ENCODE measurements at places on chromosomes 1 and 21. TPM values are rescaled to one million over a fixed set of nuclear protein-coding genes. Genes with fewer than 3 reads are reported as not detected.
A peak's percentile ranks its signal among the peaks of the same experiment; 100 is the strongest.

DNA sequence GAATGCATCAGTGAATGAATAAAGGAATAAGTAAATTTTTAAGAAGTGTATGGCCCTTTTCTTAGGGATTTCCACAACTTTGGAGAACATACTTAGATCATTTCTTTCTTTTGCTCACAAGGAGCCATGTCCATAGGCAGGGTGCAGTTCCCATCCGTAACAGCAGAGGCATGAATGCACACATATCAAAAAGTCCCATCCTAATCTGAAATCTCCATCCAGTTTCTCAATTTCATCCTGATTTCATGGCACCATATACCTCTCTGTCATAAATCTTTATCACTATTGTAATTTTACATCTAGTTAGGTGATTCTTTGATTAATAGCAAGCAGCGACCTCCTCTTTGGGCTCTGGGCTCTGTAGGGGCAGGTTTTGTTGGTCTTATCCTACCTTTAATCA is 359.2 kb downstream of the RRAGC start:
- DNase-seq, result peak; percentile 13

- peak; percentile 98 for DNase-seq
Measured at GRCh38 chr21:25934771-25935224, 200.0 kb downstream of the GABPA start.

OVAAL gene
- not detected for total RNA-seq

B3GALNT2 gene
- 53.3 TPM for total RNA-seq

WDR64 gene
- 0.17 TPM for total RNA-seq

GRCh38 chr1:101406681-101407080 is 169.9 kb downstream of the S1PR1 start:
- DNase-seq, result no peak

GPATCH2 gene
- total RNA-seq, result 20.1 TPM

DNA sequence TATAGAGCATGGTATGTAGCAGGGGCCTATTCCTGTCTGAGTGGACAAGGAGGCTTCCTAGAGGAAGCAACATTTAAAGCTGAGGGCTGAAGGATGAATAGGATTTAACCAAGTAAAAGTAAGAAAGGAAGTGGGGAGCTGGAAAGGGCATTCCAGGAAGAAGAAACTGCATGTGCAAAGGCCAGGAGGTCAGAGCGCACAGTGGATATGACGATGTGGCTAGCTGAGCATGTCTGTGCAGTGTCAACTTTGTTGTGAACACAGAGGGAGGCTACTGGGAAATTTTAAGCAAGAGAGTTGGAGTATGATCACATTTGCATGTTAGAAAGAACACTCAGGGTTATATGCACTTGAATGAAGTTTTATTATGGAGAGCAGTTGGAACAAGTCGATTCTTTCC is 28.6 kb upstream of the JUN start:
- DNase-seq, result peak; percentile 42

DNA sequence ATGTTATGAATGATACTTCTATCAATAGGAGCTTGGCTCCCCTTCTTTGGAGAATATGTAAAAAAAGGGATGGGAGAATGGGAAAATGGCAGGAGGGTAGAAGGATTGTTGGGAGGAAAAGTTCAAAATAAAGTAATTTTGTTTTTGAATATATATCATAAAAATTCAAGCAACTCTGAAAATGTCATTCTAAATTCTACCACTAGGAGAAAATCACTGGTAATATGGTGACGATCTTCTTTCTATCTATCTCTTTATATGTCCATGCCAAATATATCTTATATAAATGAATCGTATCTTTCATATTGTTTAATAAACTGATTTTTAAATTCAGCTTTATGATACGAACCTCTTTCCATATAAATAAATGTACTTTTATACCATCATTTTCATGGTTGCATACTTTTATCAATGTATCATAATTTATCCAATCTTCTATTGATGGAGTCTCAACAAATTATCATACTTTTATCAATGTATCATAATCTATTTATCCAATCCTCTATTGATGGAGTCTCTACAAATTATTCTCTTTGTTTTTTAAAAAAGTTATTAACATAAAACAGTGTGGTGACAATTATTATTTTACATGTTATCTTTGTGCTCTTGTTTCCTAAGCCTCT is 73.7 kb upstream of the MARK1 start:
- no peak for DNase-seq

EFNA4 gene
- total RNA-seq, result 15.7 TPM

DNA sequence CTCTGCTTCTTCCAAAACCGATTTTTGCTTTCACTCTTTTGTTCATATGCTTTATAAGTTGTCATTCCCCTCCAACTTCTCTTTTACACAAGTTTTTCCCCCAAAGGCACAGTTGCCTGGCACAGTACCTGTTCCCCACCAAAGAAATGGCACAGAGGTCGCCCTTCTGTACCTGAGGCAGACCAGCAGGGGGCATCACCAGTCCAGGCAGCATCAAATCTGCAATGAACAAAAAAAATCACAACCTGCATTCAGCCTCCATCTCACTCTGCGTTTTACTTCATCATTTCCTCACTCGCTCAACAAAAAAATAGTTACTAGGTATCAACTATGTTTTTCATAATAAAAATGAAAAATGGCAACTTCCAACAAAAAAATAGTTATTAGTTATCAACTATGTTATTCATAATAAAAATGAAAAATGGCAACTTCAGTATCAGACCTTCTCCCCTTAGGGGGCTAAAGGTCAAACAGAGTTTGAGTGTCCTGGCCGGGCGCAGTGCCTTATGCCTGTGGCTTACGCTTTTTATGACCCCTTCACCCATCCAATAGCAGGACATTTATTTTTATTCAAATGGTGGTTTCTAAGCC is 4.1 kb downstream of the EIF2D start:
- peak; percentile 73 for DNase-seq

KNCN gene
- total RNA-seq, result not detected

DNA sequence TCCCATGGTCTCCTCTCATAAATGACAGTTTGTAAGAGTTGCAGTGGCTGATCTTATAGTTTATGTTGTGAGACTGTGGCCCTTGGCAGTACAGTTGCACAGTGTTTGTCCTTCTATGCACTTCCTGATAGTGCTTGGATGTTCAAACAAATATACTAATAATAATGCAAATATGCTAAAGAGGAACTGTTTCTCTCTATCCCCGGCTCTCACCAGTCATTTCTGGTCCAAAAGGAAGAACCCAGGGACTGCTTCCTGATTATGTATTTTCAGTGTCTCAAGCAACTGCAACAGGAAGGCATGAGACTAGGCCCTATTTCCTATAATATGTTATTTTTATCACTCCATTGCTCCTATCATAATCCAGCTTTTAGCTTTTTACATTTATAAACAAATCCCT is 17.0 kb upstream of the SUCO start:
- no peak for DNase-seq

C1QA gene
- not detected for total RNA-seq

C1orf167 gene
- total RNA-seq, result not detected

DNA sequence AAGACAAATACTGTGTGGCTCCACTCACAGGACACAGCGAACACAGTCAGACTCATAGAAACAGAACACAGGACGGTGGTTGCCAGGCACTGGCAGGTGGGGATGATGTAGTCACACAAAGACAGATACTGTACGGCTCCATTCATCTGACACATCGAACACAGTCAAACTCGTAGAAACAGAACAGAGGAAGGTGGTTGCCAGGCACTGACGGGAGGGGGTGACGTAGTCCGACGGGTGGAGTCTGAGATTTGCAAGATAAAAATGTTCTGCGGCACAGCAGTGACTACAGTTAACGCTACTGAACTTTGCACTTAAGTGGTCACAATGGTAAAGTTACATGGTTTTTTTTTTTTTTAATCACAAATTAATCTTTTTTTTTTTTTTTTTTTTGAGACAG is 18.7 kb downstream of the C21orf58 start:
- DNase-seq, result no peak

DNA sequence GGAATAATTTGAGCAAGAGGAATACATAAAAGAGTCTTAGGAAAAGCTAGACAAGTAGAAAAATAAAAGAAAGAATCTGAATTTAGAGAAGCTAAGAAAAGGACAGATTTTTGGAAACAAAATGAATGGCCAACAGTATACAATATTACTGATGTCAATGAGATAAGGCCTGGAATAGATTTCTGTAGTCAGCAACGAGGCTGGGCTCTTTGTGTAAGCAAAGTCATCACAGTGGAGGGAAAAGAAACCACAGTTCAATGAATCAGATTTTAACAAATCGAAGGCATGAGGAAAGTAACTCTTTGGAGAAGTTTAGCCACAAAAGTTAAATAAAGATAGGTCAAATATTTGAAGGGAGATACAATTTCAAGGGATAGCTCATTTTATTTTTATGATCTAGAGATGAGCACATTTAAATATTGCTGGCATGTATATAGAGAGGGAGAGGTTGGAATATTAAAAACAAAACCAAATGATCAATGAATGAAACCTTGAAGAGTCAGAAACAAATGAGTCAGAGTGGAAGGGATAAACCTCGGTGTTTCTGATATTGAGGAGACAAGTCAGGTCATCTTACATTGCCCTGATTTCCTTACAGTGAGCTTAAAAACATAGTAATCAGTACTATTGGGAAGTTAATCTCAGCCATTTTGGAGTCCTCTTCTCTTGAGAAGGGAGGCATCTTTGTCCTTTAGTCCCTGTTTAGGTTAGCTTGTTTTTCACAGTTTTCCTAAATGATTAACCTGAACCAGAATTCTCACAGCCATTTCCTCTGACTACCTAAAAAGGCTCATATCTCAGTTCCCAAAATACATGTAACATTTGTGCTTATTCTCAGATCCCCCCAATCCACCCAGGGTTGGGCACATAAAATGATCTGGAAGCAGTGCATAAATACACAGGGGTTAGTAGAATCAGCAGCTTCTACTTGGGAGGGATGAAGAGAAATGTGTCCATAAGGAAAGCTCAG is 620.0 kb upstream of the B3GALT2 start:
- no peak for DNase-seq

DNA sequence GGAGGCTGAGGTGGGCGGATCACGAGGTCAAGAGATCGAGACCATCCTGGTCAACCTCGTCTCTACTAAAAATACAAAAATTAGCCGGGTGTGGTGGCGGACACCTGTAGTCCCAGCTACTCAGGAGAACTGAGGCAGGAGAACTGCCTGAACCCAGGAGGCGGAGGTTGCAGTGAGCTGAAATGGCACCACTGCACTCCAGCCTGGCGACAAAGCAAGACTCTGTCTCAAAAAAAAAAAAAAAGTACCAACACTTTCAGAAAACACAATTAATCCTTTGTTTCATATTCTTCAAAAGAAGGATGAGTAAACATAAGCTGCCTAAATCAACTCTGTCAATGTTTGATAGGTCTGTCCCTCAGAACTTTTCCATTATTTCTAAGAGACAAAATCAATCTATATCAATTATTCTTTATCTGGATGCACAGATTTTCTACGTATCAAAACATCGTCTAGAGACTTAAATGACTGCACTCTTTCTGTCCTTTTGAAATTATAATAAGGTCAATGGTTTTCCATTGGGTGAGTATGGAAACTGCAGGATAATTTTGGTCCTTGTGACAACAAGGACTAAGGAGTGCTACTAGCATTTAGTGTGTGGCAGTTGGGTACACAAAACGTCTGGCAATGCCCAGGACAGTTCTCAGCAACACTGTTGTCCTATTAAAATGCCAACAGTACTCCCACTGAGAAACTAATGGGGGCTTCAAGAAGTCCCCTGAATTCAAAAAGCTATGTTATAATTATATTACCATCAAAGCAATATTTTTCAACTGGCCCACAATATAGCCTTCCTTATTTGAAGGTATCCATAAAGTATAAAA is 40.7 kb downstream of the LPGAT1 start:
- no peak for DNase-seq

PLXNA2 gene
- total RNA-seq, result 95.8 TPM

DNA sequence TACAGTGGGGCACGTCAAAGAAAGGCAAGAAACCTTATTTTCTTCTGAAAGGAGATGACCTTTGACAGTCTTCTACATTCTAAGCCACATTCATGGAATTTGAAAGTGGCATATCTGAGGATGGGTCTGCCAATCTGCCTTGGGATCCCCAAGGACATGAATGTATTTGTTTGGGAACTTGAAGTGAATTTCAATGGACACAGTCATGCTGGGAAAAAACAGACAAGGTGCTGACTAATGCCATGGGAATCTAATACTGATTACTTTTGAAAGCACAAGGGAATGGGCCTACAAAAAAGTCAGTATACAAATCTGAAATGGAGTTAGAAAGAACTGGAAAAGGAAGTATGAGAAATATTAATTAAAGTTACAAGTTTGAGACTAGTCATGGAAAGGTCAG is 128.8 kb downstream of the KCNJ6 start:
- DNase-seq, result peak; percentile 73

GRCh38 chr1:59751801-59752200 is 62.9 kb upstream of the HOOK1 start:
- no peak for DNase-seq

DNA sequence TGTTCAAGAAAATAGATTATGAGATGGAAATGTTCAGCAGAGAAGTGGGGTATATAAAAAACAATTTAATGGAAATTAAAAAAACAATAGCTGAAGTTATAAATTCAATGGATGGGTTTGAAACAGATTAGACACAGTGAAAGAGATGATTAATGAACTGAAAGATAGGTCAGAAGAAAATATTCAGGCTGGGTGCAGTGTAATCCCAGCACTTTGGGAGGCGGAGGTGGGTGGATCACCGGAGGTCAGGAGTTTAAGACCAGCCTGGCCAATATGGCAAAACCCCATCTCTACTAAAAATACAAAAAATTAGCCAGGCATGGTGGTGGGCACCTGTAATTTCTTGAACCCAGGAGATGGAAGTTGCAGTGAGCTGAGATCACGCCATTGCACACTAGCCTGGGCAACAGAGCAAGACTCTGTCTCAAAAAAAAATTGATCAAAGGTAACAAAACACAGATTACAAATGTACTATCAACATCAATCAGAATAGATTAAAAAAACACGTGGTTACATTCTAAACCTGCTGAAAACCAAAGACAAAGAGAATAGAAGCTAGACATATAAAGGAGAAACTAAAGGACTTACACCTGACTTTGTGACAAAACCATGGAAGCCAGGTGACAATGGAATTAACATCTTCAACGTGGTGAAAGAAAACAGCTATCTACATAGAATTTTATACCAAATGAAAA is 4.8 kb upstream of the SUMO3 start:
- DNase-seq, result no peak

RNU1-3 gene
- total RNA-seq, result under 0.01 TPM

GRCh38 chr1:38608202-38608864 is 251.2 kb downstream of the RRAGC start:
- DNase-seq, result peak; percentile 44

AMY1A gene
- total RNA-seq, result not detected

- DNase-seq, result no peak
Measured at GRCh38 chr1:101312147-101312546, 75.3 kb downstream of the S1PR1 start.

- no peak for DNase-seq
Measured at GRCh38 chr21:18711662-18712061, 308.1 kb upstream of the TMPRSS15 start.

TMEM125 gene
- not detected for total RNA-seq

DNA sequence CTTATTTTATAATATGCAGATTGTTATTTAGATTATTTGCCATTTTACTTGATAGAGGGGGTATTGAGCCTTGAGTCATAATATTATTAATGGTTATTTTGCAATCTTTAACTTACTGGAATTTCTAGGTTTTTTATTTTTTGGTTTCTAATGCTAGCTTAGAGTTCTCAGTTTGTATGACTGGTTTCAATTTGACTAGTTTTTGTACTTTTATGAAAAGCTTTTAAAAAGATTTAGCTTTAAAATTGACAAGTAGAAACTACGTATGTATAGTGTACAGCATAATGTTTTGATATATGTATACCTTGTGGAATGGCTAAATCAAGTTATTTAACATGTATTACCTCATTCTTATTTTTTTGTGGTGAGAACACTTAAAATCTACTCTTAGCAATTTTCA is 41.5 kb downstream of the CEP350 start:
- no peak for DNase-seq

GPR89A gene
- 27.5 TPM for total RNA-seq

KCNJ10 gene
- total RNA-seq, result not detected
